ENCODE measurements at places on chromosomes 7 and 10.

DNA sequence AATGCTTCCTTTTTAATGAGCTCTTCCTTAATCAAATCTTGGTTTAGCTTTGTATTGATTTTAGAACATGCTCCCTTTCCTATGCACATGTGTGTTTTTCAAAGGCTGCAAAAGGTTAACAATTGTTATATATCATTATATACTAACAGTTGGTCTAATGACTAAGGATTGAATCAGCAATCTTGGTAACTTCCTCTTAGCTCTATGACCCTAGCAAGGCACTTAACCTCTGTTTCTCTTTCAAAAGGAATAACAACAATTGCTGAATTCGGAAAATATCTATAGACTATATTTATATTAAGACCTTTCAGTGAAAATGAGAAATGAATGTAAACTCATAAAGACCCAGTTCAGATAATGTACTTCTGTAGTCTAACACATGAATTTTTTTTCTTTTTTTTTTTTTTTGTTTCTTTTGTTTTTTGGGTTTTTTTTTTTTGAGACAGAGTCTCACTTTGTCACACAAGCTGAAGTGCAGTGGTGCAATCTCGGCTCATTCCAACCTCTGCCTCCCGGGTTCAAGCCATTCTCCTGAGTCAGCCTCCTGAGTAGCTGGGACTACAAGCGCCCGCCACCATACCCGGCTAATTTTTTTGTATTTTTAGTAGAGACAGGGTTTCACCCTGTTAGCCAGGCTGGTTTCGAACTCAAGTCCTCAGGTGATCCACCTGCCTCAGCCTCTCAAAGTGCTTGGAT lies 48.8 kb downstream of the HOXA1 start:
- DNase-seq, result peak; percentile 46

DNA sequence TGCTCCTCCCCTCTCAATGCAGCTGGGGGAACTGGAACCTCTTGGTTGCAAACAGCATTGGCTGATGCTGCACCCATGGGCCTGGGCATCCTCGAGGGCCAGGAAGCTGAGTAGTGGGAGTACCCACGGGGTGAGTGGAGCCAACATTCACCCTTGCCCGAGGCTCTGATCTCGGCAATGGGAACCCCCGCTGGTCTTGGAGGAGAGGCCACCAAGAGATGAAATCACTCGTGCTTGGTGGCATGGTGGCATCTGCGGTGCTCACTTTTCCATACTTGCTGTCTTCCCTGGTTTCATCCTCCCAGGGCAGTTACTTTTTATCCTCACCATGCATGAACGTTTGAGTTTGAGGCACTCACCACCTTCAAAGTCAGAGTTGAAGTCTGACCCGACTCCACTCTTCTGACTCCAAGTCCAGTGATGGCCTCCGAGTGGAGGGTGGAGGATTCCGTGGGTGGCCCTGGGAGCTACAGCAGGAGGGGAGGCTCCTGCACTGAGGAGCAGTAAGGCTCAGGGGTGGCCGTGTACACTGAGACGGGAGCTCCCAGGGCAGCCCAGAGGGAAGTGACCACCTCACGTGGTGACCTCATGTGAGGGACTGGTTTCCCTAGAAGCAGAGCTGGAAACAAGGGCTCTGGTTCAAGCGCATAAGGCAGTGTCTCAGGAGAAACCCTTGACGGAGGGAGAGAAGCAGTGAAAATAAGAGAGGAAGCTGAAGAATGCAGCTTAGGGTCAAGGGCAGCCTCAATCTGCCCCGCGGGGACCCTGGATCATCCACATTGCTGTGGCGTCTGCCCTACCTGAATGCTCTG lies 349.1 kb downstream of the TCERG1L start:
- no peak for DNase-seq

- DNase-seq, result no peak
Measured at GRCh38 chr7:27107391-27108381, 5.2 kb upstream of the HOXA2 start.

- no peak for DNase-seq
Measured at GRCh38 chr10:4372601-4373000, 453.4 kb upstream of the AKR1E2 start.

- no peak for DNase-seq
Measured at GRCh38 chr7:44534087-44534486, 7.0 kb downstream of the NPC1L1 start.

- DNase-seq, result no peak
Measured at GRCh38 chr10:31018356-31018750, 13.3 kb downstream of the ZNF438 start.

DNA sequence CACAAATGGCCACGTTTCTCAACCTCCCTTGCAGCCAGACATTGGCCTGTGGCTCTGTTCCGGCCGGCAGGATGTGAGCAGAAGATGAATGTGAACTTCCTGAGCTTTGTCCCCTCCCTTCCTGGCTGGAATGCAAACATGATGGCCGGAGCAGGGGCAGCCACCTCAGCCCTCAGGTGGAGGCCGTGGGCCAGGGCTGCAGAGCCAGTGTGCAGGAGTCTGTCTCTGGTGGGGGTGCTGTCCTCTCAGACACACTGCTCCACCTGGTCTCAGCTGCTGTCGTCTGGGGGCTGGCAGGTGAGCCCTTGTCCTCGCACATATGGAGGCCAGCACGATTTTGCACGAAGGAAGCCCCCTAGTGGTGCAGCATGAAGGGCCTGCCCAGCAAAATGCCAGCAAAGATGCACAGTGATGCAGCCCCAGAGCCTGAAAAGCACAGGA lies 25.3 kb upstream of the PWWP2B start:
- no peak for DNase-seq

DNA sequence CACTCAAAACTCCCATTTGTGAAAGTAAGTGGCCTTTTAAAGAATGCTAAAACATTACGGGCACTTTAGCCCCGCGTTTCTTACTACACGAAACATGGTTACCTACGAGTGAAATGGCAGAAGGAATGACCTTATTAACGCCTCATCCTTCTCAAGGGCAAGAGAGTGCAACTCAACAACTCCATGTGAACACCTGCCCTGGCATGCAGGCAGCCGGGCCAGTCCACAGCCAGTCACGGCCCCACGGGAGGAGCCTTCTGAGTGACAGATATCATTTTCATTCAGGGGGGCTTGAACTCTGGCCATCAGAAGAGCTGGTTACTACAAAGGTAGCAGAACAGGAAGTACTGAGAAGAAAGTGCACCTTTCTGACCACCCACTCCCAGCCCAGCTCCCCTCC lies 236.1 kb downstream of the PTPRN2 start:
- DNase-seq, result no peak

DNA sequence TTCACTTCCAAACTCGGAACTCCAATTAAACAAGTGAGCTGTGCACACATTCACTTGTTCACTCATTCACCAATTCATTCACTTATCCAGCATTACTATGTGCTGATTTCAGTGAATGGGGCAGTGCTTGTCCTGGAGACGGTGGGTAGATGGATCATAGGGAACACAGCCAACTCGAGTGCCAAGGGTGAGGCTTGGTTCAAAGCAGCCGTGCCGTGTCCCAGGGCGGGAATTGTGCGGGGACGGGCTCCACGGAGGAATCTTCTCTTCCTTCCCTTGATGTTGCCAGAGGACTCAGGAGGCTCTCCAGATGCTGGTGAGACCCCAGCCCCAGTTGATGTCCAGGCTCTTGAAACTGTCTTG lies 2.9 kb downstream of the SH2D4B start:
- no peak for DNase-seq

DNA sequence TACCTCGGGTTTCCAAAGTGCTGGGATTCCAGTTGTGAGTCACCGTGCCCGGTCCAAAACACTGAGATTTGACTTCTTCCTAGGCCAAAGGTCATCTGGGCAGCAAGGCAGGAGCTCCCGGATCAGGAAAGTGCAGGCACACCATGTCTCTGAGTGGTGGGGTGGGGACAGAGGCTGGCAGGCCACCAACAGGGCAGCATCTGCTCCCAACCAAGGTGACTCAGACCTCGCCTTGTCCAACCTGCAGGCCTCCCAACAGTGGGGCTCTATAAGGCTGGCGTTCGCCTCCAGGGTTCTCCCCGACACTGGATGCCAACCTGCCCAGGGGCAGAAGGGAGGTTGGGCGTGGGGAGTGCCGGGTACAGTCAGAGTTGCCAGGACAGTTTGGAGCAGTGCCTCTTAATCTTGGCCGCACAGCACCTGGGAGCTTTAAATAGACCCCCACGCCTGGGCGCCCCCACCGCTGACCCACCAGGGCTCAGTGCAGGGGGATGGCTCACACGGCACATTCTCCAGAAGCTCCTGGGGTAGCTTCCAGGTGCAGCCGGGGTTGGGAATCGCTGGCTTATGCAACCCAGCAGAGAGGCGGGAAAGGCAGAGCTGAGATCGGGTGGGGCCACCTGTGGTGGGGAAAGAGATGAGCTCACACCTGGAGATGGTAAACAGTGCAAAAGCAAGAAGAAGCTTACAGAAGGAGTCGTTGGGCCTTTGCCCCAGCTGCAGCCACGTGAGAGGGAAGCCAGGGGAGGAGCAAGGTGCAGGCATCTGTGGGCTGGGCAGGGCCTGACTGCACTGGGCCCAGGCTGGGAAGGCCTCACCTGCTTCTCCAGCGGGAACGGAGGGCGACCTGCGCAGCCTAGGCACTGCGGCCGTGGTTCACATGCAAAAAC lies 10.9 kb downstream of the CALML5 start:
- no peak for DNase-seq

DNA sequence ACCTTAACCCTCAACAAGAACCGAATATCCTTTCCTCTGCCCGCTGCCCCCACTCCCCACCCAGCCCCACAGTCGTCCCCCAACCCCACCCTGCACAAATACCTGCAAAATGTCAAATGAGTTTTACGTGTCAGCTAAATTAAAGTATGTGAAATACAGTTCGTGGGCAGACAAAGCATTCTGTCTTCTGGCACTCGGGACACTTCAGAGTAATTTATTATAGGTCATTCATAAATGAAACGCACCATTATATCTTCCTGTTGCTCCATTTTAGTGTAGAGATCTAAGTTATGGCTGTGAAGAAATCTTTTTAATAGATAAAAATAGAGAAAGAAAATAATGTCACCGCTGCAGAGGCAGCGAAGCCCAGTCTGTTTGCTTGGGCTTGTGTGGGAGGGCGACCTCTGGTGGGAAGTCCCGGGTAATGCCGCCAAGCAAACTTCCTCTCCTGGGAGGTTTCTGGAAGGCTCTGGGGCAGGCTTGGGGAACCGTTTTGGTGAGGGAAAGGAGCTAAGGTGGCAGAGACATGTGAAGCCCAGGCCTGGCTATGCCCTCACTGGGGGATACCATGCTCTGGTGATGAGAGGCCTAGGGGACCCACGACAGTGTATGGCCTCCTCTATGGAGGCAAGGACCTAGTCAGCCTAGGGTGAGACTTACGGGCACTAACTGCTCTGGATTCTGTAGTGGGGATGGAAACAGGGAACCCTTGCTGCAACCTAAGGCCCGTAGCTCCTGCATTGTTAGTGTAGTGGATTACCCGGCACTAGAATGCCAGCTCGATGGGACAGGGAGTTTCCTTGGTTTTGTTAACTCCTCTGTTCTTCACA lies 604.9 kb downstream of the LRMDA start:
- DNase-seq, result peak; percentile 59
